ENCODE measurements at places on chromosomes 11 and 22.

DNA sequence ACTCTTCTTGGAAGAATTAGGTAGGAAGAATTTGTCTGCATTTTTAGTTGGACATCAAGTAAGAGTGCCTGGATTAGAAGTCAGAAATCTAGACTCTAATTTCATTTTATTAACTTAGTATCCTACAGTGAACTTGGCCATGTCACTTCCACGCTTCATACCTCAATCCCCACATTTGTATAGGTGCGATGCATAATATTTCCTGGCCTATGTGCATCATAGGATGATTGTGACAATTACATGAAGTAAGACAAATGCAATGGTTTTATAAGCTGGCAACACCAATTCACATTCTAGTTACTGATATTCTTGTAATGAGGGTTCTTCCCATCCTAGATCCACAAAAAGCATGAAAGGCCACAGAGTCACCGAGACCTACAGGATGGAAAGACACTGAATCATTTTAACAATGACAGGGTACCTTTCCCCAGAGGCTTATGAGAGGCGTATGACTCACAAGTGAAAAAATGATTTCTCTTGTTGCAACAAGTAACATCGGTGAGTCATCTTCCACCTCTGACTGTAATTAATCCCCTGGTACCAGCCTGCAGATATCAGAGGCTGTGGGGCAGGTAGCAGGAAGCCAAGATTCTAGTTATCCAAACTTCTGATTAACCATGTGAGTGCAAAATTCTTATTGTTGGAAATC is 56.0 kb upstream of the OR5AK2 start:
- DNase-seq, result peak; percentile 37

- no peak for DNase-seq
These were observed 14.1 kb upstream of the CALCB start for GRCh38 chr11:15059132-15059915.

DNA sequence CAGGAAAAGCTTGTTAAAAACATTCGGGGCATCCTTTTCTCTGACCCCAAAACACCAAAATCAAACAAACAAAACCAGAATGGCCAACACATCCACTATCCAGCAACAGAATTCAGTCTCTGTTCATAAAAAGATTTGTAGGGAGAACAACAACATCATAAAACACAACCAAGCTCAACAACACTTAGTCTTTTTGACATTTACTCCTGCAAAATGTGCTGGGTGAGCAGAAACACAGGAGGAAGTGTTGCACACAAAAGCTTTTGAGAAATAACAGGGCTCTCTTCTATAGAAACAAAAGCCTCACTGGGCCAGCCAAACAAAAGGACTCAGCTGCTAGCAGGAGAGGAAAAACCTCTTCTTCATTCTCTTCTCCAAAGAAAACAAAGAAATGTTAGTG is 736.0 kb upstream of the CCDC90B start:
- DNase-seq, result peak; percentile 9

DNA sequence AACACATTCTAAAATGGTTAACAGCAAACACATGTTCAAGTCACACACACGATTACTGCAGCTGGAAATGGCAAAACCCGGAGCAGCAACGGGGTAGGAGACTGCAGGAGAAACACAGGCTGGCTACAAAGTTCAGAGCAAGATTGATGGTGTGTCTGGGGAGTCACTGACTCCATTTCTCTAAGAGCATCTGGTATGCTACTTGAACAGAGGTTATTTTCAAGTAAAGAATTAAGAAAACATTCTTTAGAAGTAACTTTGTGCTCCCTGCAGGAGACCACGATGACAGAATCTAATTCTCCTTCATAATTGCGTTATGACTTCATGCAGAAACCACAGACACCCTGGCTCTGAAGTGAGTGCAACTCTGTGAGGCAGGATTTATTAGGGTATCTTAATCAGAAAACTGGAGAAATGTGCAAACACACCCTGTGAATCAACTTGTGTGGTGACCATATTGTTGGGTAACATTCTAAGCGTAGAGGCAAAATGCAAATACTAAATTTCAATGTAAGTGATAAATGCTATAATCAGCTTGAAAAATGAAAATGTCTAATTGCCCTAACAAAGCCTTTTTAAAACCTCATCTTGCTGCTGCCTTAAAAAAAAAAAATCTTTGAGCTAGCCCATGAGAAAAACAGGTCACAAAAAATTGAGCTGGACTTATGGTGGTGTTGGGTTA is 303.0 kb downstream of the CADM1 start:
- peak; percentile 94 for DNase-seq

GRCh38 chr11:5257296-5257695 is 2.7 kb upstream of the HBG2 start:
- DNase-seq, result no peak

DNA sequence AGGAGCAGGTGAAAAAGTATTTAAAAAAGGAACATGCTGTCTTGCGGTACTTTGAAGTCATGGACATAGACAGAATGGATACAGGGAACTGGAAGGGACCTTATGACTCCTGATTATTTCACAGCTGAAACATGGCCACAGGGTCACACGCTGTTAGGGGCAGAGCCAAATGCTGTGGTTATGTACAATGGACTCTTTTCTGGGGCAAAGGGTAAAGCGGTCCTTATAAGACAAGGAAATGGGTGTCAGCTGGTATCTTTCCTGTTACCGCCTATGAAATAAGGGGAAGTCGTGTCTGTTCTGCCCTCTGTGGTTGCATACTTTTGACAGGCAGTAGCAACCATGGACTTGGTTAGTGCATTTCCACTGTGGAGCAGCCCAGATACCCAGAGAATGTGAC is 12.8 kb upstream of the ST14 start:
- DNase-seq, result no peak

- DNase-seq, result no peak
These were observed 192.8 kb downstream of the WNT11 start for GRCh38 chr11:76013526-76013925.

DNA sequence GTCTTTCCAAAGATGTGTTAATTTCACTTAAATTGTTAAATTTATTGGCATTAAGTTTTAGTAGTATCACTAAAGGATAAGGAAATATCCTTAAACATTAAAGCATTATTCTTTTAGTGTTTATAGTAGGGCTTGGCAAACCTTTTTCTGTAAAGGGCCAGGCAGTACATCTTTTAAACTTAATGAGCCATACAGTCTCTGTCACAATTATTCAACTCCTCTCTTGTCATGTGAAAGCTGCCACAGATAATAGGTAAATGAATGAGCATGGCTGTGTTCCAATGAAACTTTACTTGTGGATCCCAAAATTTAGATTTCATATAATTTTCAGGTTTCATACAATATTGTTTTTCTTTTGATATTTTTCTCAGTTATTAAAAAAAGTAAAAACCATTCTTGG is 268.2 kb upstream of the C11orf87 start:
- no peak for DNase-seq

DNA sequence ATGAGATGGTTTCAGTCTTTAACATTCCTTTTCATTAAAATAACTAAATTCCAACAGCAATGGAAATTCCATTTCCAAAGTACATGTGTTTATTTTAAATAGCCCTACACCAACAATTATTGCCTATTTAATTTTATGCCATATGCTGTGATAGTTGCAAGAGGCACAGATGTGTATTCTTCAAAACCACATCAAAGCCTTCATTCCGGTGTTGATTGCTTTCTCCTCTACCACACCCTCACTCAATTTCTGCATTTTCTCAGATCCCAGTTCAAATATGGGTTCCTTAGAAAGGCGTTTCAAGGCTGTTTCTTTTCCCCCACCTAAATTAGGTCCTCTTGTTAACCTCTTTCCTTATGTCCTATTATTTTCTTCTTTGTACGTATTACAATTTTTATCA is 6.0 kb upstream of the HSD17B12 start:
- DNase-seq, result no peak

- no peak for DNase-seq
These were observed 4.8 kb upstream of the GDPD5 start for GRCh38 chr11:75530577-75530976.

DNA sequence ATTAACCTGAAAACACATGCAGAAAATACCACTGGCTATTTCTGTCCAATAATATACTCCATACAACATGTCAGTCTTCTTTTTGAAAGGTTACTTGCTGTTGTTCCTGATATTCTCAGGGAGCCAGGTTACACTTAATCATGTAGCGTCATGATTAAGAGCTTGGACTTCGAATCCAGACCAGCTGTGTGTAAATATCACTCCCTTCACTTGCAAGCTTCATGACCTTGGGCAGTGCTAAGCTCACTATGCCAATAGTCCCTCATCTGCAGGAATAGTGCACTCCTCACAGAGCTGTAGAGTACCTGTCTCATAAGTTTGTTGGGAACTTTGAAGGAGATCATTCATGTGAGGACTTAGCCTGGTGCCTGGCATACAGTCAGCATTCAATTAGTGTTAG is 1.9 kb downstream of the HTR3B start:
- no peak for DNase-seq

All from astrocyte of the spinal cord (primary cell).